Pulmonary artery endothelial cell (primary cell): ENCODE measurements at places on chromosomes 1 and 21. TPM values are rescaled to one million over a fixed set of nuclear protein-coding genes. Genes with fewer than 3 reads are reported as not detected.

DNA sequence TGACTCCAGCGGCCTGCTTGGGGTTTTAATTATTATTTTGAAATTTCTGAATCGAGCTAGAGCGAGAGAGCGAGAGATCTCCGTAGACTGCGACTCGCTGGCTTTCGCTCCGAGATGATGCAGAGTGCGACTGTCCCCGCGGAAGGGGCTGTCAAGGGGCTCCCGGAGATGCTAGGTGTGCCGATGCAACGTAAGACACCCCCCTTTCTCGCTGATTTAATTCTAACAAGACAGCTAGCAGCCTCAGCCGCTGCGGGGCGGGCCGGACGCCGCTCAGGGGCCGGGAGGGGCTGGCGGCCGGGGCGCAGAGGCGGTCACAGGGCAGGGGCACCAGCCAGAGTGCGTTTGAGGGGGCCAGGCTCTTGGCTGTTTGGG is 339 bp downstream of the LHX4 start:
- no peak for DNase-seq

DNA sequence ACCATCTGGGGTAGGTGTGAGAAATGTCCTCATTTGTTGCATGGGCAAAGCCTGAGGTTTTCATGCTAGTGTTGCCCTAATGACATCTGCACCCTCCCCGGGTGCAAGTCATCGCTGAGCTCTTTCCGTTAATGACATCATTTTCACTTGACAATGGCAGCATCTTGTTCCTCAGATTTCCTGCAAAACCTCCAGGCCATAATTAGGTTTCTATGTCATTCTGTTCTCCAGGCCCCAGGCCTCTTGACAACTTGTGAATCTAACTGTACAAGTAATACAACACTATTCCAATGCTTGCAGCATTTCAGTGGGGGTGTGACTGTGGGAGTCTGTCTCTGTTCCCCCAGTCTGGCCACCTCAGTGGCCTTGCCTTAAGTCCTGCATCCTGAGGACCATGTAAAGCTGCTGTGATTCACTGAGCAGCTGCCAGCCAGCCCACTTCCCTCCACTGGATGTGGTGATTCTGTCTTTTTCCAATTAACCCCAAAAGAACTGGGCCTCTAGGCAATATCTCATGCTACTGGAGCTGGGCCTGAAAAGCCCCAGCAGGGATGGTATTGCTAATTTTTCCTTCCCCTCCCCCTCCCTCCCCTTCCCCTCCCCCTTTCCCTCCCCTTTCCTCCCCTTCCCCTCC is 22.8 kb downstream of the RAB7B start:
- DNase-seq = no peak

DNA sequence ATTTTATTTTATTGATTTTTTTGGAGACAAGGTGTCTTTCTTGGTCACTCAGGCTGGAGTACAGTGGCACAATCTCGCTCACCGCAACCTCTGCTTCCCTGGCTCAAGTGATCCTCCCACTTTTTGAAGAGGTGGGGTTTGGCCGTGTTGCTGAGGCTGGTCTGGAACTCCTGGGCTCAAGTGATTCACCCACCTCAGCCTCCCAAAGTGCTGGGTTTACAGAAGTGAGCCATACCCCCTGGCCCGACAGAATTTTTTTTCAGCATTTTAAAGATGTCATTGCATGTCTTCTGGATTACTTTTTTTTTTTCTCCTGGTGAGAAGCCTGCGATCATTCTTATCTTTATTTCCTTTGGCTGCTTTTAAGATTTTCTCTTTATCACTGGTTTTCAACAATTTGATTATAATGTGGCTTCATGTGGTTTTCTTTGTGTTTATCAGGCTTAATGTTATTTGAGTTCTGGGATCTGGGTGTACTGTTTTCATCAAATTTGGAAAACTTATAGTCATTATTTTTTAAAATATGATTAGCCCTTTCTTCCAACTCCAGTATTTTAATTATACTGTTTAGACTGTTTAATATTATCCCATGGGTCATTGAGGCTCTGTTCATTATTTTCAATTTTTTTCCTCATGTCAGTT is 23.1 kb upstream of the PTBP2 start:
- DNase-seq = no peak

The TEX38 gene
- not detected in 2 replicates for total RNA-seq

GRCh38 chr1:35809114-35810095 is 1.6 kb downstream of the AGO4 start:
- DNase-seq = no peak

- DNase-seq = peak; percentile 88
Observed at GRCh38 chr1:204417074-204417997, 5.7 kb upstream of the PPP1R15B start.

- no peak for DNase-seq
Observed at GRCh38 chr21:23507501-23507900, 2099.8 kb downstream of the MRPL39 start.

DNA sequence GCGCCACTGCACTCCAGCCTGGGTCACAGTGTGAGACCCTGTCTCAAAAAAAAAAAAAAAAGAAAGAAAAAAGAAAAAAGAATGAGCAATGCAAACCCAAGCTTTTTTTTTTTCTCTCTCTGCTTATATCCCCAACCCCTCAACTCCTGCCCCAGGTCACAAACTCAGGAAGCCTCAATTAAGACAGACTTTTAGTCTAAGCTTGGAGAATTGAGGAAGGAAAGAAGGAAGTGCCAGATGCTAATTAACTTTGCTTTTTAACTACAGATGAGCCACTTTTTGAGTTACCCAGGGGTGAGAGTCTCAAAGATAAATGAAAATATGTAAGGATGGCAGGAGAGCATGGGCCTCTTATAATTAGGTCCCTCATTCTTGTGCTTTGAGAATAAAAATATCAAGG is 33.3 kb downstream of the PIK3CD start:
- no peak for DNase-seq
